ENCODE measurements at places on chromosomes 13 and 19.

- no peak for DNase-seq
Measured at GRCh38 chr19:33688171-33688992, 66.6 kb downstream of the CHST8 start.

DNA sequence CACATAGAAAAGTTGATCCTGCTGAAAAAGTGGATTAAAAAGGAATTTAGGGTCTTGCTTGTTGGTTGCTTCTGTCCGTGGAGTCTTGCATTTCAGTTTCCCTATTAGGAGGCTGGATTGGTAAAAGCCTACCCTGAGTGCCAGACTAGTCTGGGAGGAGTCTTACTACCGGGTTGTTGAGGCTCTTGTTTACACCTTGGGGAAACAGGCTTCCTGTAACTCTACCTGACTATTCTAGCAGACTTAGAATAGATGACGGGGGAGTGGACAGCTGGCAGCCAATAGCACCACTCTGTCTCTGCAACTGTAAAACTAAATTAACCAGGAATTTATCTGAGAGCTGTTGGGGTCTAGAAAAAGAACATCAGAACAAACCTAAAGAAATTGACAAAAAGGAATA is 11.3 kb upstream of the MPHOSPH8 start:
- no peak for DNase-seq

GRCh38 chr13:45482571-45483173 is 17.9 kb downstream of the COG3 start:
- DNase-seq, result no peak

- DNase-seq, result peak; percentile 10
Measured at GRCh38 chr13:84571264-84571663, 689.0 kb upstream of the SLITRK1 start.

GRCh38 chr13:30845297-30846214 is 60.5 kb upstream of the MEDAG start:
- DNase-seq, result peak; percentile 31

- no peak for DNase-seq
Measured at GRCh38 chr13:113121928-113122471, 599 bp upstream of the F10 start.

DNA sequence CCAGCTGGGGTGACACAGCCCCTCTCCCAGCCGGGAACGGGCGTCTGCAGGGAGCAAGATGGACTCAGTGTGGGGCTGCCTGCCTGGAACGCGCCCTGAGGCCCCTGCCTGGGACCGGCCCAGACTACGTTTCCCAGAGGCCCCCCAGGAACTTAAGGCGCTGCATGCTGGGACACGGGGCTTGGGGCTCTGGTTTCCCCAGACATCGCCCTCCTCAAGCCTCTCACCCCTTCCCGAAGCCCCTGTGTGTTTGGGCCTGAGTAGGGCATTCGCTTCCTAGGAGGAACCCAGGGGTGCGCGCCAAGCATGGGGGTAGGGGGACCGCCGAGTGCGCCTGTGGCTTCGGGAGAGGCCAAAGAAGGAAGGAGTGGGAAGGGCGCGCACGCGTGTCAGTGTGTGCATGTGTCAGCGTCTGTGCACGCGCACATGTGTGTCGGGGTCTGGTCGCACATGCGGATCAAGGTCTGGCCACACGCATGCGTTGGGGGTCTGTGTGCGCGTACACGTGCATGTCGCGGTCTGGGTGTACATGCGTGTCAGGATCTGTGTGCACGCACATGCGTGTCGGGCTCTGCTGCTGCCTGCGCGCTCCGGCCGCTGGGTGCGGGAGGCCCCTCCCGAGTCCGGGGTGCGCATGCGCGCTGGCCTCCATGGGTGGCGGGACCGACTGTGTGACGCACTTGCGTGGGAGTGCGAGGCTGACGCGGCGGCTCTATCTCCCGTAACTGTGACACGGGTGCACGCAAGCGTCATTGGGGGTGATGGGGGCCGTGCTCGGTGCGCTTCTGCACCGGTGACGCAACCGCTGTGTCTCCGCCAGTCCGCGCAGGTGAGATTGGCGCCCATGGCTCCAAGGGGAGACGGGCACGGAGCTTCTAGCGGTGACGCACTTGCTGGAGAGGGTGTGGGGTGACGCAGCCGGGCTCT is 16.2 kb downstream of the ZNF331 start:
- DNase-seq, result no peak

DNA sequence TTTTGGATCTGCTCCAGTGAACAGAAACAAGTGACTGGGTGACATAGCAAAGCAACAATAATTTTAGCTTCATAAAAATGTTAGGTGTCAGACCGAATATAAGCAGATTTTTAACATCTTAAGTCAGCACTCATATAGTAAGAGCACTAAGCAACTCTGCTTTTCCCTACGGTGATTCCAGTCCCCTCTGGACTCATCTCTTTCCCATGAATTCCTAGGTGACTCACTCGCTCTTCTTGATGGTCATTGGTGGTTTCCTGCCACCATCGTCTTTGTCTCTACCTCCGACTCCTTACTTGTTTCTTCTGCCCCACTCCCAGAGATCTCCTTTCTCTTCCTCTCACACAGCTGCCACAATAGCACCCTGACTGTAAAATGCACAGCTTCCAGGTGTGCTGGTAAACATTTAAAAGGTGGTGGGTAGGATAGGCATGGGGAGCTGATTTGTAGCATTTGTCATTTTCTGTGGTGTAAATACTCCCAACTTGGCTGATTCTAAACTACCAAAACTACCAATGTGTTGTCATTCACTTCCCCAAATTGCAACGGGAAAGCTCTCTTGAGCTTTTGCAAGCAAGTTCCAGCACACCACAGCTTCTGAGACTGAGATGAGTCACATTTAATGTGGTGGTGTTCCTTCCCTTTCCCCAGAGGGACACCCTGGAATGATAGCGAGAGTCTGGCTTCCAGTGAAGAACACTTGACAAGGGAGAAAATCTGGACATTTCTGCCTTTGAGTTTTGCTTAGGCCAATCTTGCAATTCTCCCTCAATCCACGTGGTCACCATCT is 42.8 kb upstream of the CLDN10 start:
- DNase-seq, result no peak

GRCh38 chr13:39770221-39771090 is 115.0 kb downstream of the COG6 start:
- no peak for DNase-seq

DNA sequence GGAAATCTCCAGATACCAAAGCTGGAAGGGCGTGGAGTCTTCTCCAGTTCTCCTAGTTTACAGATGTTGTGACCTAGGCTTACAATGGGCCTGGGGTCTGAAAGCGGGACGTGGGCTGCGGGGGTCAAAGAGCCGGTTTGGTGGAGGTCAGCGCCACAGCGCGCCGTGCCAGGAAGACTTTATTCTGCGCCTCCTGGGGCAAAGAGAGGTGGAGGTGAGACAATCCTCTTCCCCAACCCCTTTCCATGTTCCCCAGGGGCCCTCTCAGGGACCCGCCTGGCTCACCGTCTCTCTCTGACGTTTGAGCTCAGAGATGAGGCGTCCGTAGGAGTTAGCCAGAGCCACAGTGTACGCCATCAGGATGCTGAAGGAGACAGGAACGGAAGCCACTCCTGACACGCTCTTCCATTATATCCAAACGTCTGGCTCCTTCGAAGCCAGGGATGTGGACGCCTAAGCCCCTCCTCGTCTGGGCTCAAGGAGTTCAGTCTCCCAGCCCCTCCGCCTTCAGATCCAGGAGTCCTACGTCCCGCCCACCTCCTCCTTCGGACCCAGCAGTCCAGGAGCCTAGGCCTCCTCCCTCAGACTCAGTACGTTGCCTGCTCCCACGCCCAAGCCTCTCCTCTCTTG is 776 bp upstream of the LENG1 start:
- DNase-seq, result no peak

DNA sequence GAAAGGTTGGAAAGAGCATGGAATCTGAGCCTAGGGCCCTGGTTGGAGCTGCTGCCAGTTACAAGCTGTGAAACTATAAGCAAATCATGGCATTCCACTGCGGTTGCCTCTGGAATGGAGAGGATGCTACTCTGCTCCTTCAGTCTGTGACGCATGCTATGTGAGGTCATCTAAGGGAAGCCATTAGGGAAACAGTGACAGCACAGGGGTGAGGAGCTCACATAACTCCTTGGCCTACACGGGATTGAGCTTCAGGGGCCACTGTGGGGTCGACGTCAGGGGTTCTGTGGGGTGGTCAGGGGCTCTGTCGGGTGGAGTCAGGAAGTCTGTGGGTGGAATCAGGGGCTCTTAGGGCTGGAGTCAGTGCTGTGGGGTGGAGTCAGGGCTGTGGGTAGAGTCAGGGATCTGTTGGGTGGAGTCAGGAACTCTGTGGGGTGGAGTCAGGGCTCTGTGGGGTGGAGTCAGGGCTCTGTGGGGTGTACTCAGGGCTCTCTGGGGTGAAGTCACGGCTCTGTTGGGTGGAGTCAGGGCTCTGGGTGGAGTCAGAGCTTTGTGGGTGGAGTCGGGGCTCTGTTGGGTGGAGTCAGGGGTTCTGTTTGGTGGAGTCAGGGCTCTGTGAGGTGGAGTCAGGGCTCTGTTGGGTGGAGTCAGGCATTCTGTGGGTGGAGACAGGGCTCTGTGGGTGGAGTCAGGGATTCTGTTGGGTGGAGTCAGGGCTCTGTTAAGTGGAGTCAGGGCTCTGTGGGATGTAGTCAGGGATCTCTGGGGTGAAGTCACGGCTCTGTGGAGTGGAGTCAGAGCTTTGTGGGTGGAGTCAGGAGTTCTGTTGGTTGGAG is 35.8 kb upstream of the MEDAG start:
- DNase-seq, result peak; percentile 98

DNA sequence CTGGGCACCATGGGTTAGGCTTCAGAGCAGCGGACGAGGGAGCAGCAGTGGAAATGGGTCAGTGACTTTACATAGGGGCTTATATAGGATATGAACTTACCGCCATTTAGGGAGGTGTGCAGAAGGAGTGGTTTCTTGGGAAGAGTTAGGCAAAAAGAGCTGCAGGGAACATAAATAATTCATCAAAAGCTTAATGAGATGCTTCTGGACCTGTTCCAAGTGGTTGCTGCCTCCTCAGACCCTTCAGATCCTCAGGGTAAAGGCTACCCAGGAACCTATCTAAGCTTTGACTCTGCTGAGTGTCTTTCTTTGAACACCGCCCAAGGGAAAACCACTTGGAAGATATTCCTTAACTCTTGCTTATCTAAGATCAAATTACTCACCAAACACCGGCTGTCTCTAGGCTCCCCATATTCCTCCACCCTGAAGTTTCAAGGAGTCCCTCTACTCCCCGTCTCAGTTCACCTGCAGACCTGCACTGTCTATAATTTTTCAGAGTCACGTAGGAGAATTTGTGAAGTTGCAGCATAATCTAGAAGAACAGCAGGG is at the start of gene IGFL4:
IGFL4 (minus strand) TSS at position 51 of the 549 bp plus-strand sequence; CDS start at position 11, 40 bp downstream.
- DNase-seq, result no peak

DNA sequence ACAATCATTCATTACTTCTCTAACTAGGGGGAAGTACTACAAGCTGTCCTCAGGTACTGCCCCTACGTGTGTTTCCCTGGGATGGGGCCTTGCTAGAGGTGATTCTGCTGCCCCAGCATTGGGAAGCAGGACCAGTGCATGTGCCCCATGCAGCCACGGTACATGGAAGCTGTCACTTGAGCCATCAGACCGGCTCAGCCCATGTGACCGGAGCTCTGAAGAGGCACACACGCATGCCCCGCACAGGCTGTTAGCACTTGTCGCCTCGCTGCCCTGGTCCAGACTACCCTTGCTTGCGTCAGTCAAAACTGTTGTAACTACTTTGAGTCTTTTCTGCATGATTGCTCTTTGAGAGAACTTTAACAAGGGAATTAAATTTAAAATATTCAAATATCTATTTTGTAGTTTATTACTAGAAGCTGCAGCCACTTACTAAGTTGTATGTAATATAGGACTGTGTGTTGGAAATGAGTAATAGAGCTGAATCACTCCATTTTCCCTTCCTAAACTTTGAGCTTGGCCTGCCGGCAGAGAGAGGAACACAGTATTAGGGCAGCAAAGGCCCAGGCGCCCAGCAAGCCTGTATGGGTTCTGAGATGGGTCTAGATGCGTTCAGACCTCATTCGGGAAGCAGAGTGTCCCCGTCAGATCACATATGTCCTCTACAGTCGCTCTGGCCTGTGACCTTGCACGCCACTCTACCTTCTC is 42.2 kb downstream of the DHRS12 start:
- DNase-seq, result no peak

DNA sequence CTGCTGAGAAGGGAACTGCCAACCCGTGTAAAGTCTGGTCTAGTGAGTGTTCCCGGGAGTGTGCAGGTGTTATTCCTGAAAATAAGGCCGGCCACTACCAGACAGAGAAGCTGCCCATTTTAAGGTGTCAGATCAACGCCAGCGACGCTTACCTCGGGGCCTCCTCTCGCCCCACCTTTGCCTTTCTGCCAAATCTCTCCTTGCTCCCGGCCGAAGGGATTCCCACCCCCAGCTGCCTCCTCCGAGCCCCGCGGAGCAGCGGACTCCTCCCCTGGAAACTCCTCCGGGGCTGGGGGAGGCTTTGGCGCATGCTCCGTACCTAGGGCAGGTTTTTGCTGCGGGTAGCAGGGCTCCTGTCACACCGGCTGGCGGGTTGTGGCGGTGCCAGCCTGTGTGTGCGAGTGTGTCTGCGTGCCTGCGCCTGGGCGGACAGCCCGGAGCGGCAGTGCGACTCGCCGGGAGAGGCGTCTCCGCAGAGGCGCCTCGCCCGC is at the start of gene HS6ST3:
HS6ST3 (plus strand) TSS at position 359 of the 491 bp plus-strand sequence.
- no peak for DNase-seq

- no peak for DNase-seq
Measured at GRCh38 chr13:80348750-80349149, 7.8 kb upstream of the SPRY2 start.

GRCh38 chr19:16397791-16398529 is 73.3 kb downstream of the KLF2 start:
- DNase-seq, result no peak

DNA sequence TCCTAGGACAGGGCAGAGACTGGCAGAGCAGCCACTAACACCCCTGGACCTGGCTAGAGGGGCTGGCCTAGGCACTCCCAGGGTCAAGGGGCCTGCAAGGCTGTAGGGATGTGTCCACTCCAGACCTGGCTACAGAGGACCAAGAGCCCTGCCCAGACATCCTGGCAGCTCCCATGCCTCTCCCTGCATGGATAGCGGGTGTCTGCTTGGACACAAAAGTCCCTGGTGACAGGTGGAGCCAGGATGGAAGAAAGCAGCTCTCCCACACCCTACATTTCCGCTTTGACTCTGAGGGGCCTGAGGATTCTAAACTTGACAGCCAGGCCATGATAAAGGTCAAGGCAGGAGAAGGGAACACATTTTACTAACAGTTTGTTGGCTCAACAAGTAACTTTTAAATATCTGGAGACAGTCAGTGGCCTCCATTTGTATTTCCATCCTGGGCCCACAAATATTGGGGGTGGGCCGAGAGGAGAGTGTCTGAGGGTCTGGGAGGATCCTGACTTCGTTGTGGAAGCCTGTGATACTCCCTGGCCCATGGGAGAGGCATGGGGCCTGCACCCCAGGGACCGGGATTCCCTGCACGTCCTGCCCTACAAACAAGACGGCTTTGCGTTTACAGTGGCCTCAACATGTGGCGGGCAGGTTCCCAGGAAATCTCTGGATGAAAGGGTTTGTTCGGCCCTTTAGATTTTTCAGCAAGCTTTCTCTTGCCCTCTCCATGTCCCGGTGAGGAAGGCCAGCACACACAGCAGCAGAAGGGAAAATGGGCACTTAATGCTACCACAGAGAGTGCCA is 19.8 kb upstream of the SLC7A9 start:
- DNase-seq, result no peak

GRCh38 chr19:14718522-14719116 is 28.8 kb downstream of the ZNF333 start:
- no peak for DNase-seq
